Stimulated activated CD8-positive, alpha-beta memory T cell treated with anti-CD3 and anti-CD28 coated beads, Interleukin-15, amount 100 ng/mL, for 1 hour (primary cell): ENCODE measurements at places on chromosomes 13 and 19.

GRCh38 chr13:45492538-45492937 lies 27.8 kb downstream of the COG3 start:
- DNase-seq: no peak

GRCh38 chr13:68232351-68233130 lies 1002.4 kb upstream of the PCDH9 start:
- no peak for DNase-seq

GRCh38 chr13:75514080-75514995 lies 23.3 kb downstream of the COMMD6 start:
- no peak for DNase-seq

- DNase-seq: no peak
These were observed 1.1 kb upstream of the SHC2 start for GRCh38 chr19:461721-462551.
